Neural crest cell (in vitro differentiated cells): ENCODE measurements at places on chromosomes 12 and 14. TPM values are rescaled to one million over a fixed set of nuclear protein-coding genes. Genes with fewer than 3 reads are reported as not detected.

DNA sequence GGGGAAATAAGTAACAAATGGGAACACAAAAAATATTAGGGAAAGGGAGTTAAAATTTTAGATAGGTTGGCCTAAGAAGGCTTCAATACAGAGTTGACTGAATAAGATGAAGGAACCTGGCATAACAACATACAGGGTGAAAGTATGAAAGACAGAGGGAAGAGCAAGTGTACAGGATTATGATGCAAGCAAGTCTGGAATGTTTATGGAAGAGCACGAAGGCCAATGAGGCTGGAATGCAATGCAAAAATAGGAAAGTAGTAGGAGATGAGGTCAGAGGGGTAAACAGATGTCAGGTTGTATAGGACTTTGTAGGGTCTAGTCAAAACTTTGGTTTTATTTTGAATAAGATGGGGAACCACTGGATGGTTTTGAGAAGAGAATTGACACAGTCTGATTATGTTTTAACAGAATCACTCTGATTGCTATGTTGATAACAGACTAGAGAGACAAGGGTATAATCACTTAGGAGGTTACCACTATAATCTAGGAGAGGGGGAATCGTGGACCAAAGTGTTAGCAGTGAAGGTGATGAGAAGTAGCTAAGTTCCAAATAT lies 96.8 kb downstream of the OSBPL8 start:
- H3K27me3 ChIP-seq: no peaks in the 10 kb centered on the region
- no peak for DNase-seq
- no peak overlapping the region for H3K4me3 ChIP-seq
- peak overlapping the region; percentile 16 for H3K27ac ChIP-seq

GRCh38 chr12:100329800-100330199 lies 27.1 kb upstream of the SLC17A8 start:
- no peak overlapping the region for H3K27ac ChIP-seq
- no peak for DNase-seq
- H3K36me3 ChIP-seq: peaks cover 12% of the 10 kb centered on the region
- H3K4me3 ChIP-seq: no peak overlapping the region
- H3K4me1 ChIP-seq: no peaks in the 10 kb centered on the region

- no peak overlapping the region for H3K4me3 ChIP-seq
- H3K36me3 ChIP-seq: no peaks in the 10 kb centered on the region
- H3K27me3 ChIP-seq: peaks cover 80% of the 10 kb centered on the region
- no peak overlapping the region for H3K27ac ChIP-seq
- H3K4me1 ChIP-seq: no peaks in the 10 kb centered on the region
Observed at GRCh38 chr12:132393245-132393795, 63.9 kb upstream of the GALNT9 start.

DNA sequence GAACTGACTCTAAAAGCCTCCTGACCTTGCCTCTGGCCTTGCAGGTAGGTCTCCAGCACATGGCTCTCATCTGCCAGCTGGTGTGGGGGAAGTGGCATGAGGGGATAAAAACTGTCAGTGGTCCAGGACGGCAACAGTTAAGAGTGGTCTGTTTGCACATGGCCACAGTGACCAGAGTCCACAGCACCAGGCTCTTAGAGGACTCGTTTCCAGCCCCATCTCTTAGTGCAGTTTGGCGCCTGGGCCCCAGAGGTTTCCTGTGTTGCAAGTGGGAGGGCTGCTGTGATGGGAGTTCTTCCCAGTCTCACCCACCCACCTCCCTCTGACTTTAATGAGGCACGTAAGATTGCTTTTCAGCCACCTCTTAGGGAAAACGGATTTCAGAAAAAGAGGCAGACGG lies 37.0 kb downstream of the APPL2 start:
- DNase-seq: no peak
- H3K4me1 ChIP-seq: peaks cover 3% of the 10 kb centered on the region
- no peaks in the 10 kb centered on the region for H3K27me3 ChIP-seq
- no peak overlapping the region for H3K27ac ChIP-seq
- peaks cover 10% of the 10 kb centered on the region for H3K36me3 ChIP-seq
- H3K4me3 ChIP-seq: no peak overlapping the region

DNA sequence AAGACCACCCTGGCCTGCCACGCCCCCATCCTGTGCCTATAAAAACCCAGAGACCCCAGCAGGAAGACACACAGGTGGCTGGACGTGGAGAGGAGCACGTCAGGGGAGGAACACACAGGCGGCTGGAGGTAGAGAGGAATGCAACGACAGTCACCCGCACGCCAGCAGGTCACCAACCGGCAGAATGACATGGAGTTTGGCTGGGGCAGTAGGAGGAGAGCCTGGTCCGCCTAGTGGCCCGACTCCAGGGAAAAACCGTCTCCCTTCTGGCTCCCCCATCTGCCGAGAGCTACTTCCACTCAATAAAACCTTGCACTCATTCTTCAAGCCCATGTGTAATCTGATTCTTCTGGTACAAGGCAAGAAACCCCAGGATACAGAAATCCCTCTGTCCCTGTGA lies 62.7 kb upstream of the KCNH3 start:
- no peaks in the 10 kb centered on the region for H3K27me3 ChIP-seq
- DNase-seq: no peak
- H3K36me3 ChIP-seq: peaks cover 2% of the 10 kb centered on the region
- no peak overlapping the region for H3K4me3 ChIP-seq
- no peaks in the 10 kb centered on the region for H3K4me1 ChIP-seq

DNA sequence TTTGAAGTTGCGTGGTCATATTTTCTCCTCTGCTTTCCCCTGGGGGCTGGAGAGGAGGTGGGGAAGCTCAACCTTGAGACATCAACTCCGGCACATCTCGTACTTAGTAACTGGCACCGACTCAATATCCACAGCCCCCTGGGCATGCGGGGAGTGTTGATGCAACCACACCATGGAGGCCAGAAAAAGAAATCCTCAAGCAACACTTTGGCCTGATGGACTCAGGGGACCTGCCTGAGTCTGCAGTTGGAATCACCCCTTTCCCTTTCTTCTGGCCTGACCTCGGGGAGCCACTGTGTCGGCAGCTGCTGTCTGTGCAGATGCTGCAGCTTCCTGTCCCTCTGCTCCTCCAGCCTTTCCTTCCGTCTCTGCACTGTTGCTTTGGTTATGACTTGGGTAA lies 11.4 kb upstream of the AACS start:
- peaks cover 6% of the 10 kb centered on the region for H3K4me1 ChIP-seq
- no peaks in the 10 kb centered on the region for H3K27me3 ChIP-seq
- no peak overlapping the region for H3K27ac ChIP-seq

GRCh38 chr14:63344336-63344735 lies 25.6 kb upstream of the GPHB5 start:
- H3K4me1 ChIP-seq: peaks cover 10% of the 10 kb centered on the region
- H3K4me3 ChIP-seq: no peak overlapping the region
- H3K27ac ChIP-seq: no peak overlapping the region
- H3K36me3 ChIP-seq: no peaks in the 10 kb centered on the region
- peaks cover 8% of the 10 kb centered on the region for H3K27me3 ChIP-seq
- no peak for DNase-seq

DNA sequence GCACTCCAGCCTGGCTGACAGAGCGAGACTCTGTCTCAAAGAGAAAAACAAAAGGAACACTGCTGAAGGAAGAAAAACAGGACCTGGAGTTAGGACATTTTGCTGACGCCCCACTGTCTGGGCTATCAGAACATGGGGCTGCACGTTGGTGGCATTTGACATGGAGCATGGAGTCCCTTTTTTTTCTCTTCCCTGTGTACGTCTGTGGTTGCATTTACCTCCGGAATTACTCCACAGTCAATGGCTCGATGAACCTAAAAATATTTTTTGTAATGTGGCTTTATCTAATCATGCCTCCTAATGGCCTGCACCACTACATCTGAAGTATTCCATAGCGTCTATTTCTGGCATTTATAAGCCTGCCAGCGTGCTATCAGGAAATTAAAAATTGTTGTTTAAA lies 30.7 kb downstream of the TESC start:
- no peak for DNase-seq
- no peaks in the 10 kb centered on the region for H3K36me3 ChIP-seq
- no peaks in the 10 kb centered on the region for H3K27me3 ChIP-seq
- H3K27ac ChIP-seq: no peak overlapping the region
- no peaks in the 10 kb centered on the region for H3K4me1 ChIP-seq
- no peak overlapping the region for H3K4me3 ChIP-seq

GRCh38 chr12:76643438-76643837 lies 83.9 kb upstream of the OSBPL8 start:
- no peak overlapping the region for H3K4me3 ChIP-seq
- H3K27me3 ChIP-seq: no peaks in the 10 kb centered on the region
- H3K4me1 ChIP-seq: peaks cover 1% of the 10 kb centered on the region
- H3K36me3 ChIP-seq: no peaks in the 10 kb centered on the region
- DNase-seq: no peak
- no peak overlapping the region for H3K27ac ChIP-seq

- DNase-seq: no peak
- no peak overlapping the region for H3K27ac ChIP-seq
- H3K36me3 ChIP-seq: no peaks in the 10 kb centered on the region
- H3K4me3 ChIP-seq: no peak overlapping the region
Observed at GRCh38 chr14:35932659-35933159, 106.6 kb downstream of the BRMS1L start.

GRCh38 chr12:120213758-120214157 lies 12.8 kb upstream of the RPLP0 start:
- H3K36me3 ChIP-seq: no peaks in the 10 kb centered on the region
- H3K4me1 ChIP-seq: peaks cover 12% of the 10 kb centered on the region
- peaks cover 3% of the 10 kb centered on the region for H3K27me3 ChIP-seq
- no peak for DNase-seq

DNA sequence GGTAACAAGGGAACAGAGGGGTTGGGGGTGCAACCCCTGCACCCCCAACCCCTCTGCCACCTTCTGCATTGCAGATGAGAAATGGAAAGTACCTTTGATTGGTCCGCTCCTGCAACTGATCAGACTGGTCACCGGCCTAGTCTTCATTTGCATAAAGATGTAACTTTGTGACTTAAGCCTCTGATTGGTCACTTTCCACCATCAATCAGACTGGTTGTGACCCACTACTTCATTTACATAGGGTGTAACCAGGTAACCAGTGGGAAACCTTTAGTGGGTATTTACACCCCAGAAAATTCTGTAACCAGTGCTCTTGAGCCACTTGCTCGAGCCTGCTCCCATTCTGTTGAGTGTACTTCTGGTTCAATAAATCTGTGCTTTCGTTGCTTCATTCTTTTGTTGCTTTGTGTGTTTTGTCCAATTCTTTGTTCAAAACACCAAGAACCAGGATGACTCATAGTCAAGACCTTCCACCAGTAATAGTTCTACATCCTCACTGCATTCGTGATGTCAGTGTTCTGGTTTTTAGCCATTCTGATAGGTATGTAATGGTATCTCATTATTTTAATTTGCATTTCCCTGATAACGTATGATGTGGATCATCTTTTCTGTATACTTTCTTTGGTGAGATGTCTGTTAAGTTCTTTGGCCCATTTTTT lies 30.8 kb downstream of the LEMD3 start:
- H3K27ac ChIP-seq: no peak overlapping the region
- H3K36me3 ChIP-seq: peaks cover 19% of the 10 kb centered on the region
- no peaks in the 10 kb centered on the region for H3K27me3 ChIP-seq
- H3K4me1 ChIP-seq: no peaks in the 10 kb centered on the region

DNA sequence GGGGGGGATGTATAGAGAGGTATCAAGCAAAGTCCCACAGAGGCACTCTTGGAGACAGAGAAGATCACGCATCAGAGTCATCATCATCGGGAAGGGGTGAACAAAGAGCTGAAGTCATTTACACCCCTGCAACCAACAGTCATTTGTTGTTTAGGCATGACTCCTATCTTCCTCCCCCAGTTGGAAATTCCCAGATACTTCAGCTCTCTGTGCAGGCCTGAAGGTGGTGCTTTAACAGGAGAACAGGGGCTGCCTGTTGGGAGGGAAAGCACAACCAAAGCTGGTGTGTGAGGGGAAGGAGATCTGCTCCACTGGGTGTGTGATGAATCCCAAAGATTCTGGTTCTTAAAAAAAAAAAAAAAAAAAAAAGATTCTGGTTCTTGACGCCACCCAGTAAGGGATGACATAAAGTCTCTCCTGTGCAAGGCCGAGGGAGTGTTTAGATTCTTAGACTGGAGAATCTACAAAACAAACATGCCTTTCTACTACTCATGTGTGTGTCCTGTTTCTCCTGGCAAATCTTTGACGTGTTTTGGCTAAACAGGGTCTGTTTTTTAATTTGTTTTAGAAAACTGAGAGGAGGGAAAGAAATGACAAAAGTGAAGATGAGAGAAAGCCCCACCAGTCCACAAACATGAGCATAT lies 121.0 kb upstream of the ARHGAP5 start:
- peaks cover 9% of the 10 kb centered on the region for H3K36me3 ChIP-seq
- no peaks in the 10 kb centered on the region for H3K27me3 ChIP-seq
- no peak overlapping the region for H3K27ac ChIP-seq

DNA sequence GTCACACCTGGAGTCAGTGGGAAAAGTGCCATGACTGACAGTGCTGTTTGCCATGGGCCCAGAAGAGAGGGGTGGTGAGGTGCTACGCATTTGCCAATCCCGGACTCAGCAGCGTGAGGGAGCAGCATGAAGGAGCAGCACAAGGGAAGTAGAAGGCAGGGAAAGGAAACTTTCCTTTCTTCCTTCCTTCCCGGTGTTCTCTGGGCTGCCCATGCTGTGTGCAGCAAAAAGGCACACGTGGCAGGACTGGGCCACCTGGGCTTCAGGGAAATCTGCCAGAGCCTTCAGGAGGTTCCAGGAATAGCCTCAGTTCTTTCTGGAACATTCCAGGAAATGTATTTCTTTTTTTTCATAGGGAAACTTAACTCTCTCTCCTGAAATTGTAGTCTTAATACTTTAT lies 23.0 kb downstream of the TRIM9 start:
- no peaks in the 10 kb centered on the region for H3K27me3 ChIP-seq
- peaks cover 26% of the 10 kb centered on the region for H3K36me3 ChIP-seq
- peaks cover 7% of the 10 kb centered on the region for H3K4me1 ChIP-seq
- H3K4me3 ChIP-seq: no peak overlapping the region
- DNase-seq: no peak
- H3K27ac ChIP-seq: no peak overlapping the region

Gene MEG3
- 0.96 and 1.0 TPM in 2 replicates for total RNA-seq

Gene OR4M1
- total RNA-seq: not detected in 2 replicates

Gene MYF5
- total RNA-seq: not detected in 2 replicates

Gene SELPLG
- 0.39 and 0.51 TPM in 2 replicates for total RNA-seq

Gene TPH2
- total RNA-seq: 0.09 and 0.23 TPM in 2 replicates

Gene ANKRD9
- total RNA-seq: 33.2 and 40.0 TPM in 2 replicates

Gene CDKL1
- 6.1 and 8.3 TPM in 2 replicates for total RNA-seq

Gene KRT72
- total RNA-seq: not detected in 2 replicates

Gene PGF
- 2.9 and 3.9 TPM in 2 replicates for total RNA-seq

Gene APOF
- not detected in 2 replicates for total RNA-seq

Gene DPF3
- total RNA-seq: 1.3 TPM in 2 replicates

Gene C12orf50
- 0.30 and 0.37 TPM in 2 replicates for total RNA-seq

Gene NRXN3
- total RNA-seq: 2.5 TPM in 2 replicates
